ENCODE measurements at places on chromosomes 5 and 9.

DNA sequence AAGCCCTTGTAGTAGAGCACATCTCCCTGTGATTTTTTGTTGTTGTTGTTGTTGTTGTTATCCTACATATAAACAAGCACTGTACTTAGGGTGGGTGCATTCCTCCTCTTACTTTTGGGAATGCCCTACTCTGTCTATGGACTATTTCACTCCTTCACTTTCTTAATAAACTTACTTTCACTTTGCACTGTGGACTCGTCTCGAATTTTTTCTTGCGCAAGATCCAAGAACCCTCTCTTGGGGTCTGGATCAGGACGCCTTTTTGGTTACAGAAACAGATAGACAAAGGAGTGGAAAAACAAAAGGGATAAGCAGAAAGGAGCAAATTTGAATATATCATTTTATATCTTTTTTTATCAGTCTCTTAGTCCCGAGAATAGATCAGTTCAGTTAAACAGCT is 14.4 kb upstream of the PAIP1 start:
- DNase-seq: no peak

- DNase-seq: no peak
Observed at GRCh38 chr5:115330830-115331229, 34.4 kb upstream of the CCDC112 start.

DNA sequence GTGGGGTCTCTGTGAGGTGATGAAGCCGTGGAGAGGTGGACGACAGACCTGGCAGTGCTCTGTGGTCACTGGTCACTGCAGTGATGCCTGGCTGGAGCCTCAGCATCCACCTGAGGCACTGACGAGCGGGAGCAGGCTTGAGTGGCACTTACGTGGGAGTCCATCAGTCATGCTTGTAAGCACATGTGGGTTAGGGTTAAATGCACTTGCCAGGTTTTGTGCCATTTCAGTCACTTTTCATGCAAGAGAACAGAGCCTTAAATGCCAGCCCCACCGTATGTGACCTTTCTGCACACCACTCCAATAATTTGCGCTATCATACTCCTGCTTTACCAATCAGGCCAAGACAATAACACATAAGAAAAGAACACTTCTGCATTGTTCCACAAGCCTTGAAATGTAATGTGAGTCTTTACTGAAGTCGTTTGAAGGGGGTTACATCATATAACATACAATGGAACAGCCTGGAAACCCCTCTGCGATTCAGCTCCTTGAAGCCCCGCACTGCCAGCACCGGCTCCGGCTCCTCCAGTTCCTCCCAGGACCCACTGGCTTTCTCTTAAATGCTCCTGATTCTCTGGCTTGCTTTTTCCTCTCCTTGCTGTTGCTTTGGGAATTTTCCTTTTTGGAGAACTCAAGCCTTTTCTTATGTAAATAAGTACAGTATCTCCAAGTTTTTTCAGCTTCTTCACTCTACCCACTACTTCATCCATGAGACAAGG is 59.4 kb upstream of the CTXN3 start:
- no peak for DNase-seq

DNA sequence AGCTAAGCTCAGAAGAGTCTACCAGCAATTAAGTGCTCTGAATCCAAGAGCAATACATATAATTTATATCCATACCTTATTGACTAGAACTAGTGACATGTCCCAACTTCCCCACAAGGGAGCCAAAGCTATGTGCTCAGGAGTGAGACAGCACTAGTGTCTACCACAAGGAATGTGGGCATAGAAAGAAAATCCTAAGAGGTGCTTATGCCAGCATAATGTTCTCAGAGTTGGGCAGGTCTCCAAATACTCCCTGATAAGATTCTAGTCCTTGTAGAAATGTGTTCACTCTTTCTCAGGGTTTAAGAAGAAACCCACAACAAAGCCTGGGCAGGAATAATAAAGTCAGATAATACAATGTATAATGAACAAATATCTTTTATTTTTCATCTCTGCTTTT is 275.1 kb downstream of the BRINP1 start:
- DNase-seq: no peak

DNA sequence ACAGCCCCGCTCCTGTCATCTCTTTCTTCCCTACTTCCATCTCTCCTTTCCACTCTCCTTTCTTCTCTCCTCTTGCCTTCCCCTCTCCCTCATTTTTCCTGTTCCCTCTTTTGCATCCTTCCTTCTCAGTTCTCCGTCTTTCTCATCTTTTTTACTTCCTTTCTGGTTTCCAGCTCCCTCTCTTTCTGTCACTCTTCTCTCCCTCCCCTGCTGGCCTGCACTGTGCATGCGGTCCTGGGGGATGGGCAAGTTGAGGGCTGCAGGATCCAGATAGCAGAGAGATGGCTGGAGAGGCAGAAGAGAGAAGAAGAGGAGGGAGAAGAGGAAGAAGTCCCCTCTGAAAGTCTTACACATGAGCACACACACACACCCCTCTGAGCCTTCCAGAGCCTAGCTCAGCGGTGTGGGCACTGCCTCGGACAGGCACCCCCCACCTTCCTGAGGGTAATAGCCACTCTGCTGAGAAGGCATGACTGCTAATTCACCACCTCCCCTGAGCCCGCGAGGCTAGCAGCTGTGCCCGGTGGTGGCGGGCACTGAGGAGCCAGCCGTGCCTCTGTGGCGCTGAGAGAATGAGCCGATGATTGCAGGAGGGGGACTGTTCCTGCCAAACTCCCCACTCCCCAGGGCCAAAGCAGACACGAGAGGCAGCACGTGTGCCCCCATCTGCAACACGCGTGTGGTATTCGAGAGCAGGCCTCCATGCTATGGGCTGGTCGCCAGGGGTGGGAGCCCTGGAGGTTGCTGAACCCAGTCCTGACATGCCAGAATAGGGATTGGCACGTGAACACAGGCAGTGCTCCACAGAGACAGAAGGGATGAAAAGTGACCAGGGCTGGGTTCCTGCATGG is 3.7 kb upstream of the CAMK2A start:
- DNase-seq: no peak

GRCh38 chr5:135317286-135317685 is 81.7 kb downstream of the MACROH2A1 start:
- no peak for DNase-seq

GRCh38 chr5:169655353-169655752 is 18.3 kb downstream of the DOCK2 start:
- DNase-seq: no peak
